ENCODE measurements at places on chromosomes 16 and 17.

- DNase-seq: no peak
Measured at GRCh38 chr17:4766723-4767122, 5.0 kb upstream of the TM4SF5 start.

GRCh38 chr17:74994440-74994839, 7.0 kb downstream of the CDR2L start:
- DNase-seq: no peak

- DNase-seq: no peak
Measured at GRCh38 chr17:47085736-47086135, 103.4 kb downstream of the CDC27 start.

GRCh38 chr16:74872302-74872701, 97.7 kb upstream of the FA2H start:
- no peak for DNase-seq

DNA sequence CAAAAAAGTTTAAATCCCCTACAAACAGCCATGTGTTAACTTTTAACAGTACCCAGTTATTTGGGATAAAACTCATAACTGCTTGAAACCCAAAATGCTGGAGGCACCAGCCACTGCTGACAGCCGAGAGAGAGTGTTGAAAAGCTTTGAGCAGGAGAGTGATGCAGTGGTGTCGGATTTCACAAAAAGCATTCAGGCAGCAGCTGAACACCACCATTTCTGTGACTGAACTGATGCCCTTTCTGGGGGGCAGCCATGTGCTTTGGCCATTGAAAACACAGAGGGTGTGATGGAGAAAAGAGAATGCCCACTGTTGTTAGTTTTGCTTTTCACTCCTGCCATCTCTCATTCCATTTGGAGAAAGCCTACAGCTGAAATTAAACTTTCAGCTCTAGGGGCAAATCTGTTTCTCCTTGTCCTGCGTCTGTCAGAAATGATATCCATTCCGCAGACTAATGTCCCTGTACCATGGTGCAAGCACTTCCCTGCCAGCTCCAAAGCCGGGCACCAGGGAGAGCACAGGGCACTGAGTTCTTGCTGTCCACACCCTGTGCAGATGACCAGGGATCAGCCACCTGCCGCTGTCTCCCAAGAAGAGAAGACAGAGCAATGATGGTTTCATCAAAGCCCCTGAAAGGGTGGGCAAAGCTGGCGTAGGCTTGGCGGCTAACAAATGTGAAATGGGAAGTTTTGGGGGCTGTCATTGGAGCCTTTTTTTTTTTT, 16.6 kb upstream of the MLYCD start:
- no peak for DNase-seq

GRCh38 chr17:54793271-54793670, 107.4 kb upstream of the TOM1L1 start:
- no peak for DNase-seq

- no peak for DNase-seq
Measured at GRCh38 chr17:3904501-3904900, 11.6 kb upstream of the CAMKK1 start.

GRCh38 chr16:49967012-49967559, 57.9 kb upstream of the CNEP1R1 start:
- no peak for DNase-seq

- DNase-seq: no peak
Measured at GRCh38 chr16:88905563-88905962, 39.1 kb upstream of the PABPN1L start.

DNA sequence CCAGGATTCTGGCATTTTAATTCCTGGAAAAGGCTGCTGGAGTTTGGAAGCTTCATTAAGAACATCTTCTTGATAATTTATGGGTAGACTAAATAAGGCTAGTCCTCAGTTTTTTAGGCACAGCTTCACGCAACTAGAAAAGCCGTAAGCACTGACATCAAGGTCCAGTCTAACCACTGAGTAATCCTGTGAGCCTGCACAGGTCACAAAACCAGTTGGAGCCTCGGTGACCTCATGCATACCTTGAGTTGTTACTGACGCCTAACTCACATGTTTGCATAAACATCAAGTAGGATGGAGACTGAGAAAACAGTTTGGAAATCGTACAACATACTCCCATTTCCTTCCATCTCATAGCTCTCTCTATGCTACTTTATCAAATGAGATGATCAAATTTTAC, 63.8 kb upstream of the RCVRN start:
- no peak for DNase-seq

GRCh38 chr17:15909481-15909991, 35.4 kb upstream of the ADORA2B start:
- DNase-seq: no peak

- DNase-seq: peak; percentile 16
Measured at GRCh38 chr17:66426397-66427033, 124.1 kb downstream of the PRKCA start.

GRCh38 chr17:78537217-78537860, 39.9 kb downstream of the DNAH17 start:
- no peak for DNase-seq

- no peak for DNase-seq
Measured at GRCh38 chr17:72121164-72122009, 567 bp downstream of the SOX9 start.

DNA sequence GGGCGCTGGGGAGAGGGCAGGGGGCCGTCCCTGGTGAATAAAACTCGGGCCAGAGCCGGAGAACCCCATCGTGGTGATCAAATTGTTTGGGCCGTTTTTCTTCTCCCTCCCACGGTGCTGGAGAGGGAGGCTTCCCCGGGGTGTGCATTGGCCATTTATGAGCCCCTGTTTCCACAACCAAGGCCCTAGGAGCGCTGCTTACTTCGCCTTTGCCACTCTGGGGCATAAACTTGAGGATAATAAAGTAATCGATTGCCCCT, 544 bp downstream of the CCP110 start:
- DNase-seq: no peak

GRCh38 chr16:30895627-30896260, 670 bp upstream of the CTF1 start:
- no peak for DNase-seq

DNA sequence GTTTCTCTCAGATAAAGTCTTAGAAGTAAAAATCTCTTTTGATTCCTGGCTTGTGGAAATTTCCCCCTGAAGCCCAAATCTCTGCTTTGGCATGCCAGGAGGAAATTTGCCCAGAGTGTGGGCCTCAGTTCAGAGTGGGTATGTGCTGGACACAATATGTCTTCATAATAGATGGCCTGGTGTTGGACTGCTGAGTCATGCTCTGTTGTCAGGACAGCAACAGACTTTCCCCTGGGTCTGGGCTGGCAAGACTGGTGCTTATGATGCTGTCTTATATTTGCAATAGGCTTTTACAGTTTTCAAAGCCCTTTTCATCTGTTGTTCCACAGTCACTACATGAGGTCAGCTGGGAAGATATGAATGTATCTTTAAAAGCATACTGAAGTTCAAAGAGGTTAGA, 57.0 kb downstream of the SHISA9 start:
- DNase-seq: no peak

DNA sequence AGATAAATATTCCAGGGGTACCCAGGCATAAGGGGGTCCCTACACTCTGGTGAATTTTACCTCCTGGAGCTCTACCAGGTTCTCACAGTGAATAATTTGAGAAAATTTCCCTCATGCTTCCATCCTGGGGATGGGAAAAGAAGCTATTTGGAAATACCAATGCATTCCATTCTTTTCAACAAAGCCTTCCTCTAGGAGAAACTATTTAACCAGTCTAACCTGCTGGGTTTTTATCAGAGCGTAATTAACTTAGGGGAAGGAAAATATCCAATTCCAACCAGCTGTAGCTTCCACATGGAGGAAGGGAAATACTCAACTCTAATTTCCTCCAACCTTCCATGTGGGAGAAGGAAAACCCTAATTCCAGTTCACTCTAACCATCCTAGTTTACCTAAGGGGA, 17.0 kb downstream of the MFSD6L start:
- no peak for DNase-seq

- DNase-seq: peak; percentile 50
Measured at GRCh38 chr16:23803591-23804123, 32.1 kb upstream of the PRKCB start.

DNA sequence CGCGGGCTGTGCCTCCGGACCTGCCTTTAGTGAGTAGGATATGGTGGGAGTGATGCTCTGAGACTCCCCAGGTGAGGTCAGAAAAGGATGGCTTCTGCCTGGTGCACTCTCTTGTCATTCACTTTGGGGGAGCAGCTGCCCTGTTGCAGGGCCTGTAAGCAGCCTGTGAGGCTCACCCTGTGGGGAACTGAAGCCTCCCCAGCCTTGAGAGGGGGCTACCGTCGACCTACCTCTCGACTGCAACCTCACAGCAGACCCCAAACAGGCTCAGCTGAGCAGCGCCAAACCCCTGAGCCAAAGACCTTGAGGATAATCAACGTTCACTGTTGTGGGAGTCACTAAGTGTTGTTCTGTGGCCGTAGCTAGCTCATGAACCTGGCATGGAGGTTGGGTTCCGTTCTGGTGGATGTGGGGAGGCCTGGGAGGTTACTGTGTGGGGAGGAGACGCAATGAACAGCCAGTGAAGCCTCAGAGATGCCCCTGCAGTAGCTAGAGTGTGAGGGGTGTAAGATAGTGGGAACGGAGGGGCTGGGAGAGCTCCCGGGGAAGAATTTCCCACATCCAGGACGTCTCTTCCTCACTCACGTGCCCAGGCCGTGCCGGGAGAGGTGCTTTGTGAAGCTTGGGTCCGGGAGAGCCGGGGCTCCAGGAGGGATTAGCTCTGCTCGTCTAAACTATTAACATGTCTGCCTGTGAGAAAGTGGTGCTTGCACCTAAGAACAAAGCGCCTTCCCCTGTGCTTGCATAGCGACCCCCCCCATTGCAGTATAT, 38.8 kb downstream of the METRNL start:
- DNase-seq: no peak

- no peak for DNase-seq
Measured at GRCh38 chr17:81961087-81961511, at the start of gene NOTUM. Gene NOTUM, minus strand, starts transcription at chr17:81961187. Its CDS starts 278 bp downstream, at chr17:81960909.

DNA sequence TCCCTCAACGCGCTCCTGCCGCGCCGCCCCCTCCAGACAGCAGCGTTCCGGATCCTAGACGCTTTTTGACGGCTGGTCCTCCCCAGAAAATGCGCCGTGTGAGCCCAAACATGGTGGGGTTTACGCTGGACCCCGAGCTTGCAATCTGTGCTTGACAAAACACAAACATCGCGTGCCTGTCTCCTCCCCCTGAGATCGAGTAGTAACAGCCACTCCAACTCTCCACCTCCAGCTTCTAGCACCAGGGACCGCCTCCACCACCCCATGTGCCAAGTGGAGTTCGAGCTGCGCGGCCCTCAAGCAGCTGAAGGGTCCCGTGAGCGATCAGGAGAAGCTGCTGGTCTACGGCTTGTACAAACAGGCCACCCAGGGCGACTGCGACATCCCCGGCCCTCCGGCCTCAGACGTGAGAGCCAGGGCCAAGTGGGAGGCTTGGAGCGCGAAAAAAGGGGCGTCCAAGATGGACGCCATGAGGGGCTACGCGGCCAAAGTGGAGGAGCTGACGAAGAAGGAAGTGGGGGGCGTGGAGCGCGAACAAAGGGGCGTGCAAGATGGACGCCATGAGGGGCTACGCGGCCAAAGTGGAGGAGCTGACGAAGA, 656 bp upstream of the GEMIN4 start:
- DNase-seq: no peak

GRCh38 chr17:68302666-68303065, 11.4 kb downstream of the ARSG start:
- no peak for DNase-seq

DNA sequence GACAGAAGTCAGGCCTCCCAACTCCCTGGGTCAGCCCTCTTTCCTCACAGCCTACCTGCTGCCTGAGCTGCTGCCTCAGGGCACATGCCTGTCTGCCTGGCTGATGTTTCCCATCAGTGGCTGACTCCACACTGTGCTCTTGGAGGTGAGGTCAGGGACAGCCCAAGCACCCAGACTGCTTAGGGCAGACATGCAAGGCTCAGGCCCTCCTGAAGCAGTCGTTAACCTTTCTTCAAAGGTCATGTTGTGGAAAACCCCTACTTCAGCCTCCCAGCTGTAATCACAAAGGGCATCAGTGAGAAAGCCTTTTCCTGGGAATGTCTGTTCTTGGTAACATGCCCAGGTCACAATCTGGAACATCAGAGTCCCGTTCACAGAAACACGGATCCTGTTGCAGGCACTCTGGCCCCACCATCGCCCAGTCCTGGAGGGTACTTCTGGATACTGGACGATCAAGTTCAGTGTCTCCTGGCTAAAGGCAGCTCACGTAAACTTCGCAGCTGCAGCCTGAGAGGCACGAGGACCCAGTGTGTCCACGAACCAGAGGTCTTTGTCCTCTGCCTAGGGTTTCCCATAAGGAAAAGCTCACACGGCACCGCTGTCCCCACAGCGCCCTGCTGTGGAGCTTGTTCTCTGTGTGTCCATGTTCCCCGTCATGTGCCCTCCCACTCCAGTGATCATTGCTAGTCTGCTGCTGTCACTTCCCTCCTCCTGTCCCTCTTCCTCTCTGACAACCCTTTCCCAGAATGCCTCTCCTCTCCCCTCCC, 54.9 kb downstream of the GNAO1 start:
- DNase-seq: no peak

- DNase-seq: no peak
Measured at GRCh38 chr17:69485251-69485661, 70.8 kb downstream of the MAP2K6 start.

Measured in stimulated activated CD8-positive, alpha-beta memory T cell treated with anti-CD3 and anti-CD28 coated beads, Interleukin-7, amount 100 ng/mL, for 4 hours (primary cell).